Cortex of kidney (tissue), 1 donor: ENCODE measurements at places on chromosomes 12 and 14.

- DNase-seq, result no peak
Observed at GRCh38 chr14:101464310-101464983, 96.8 kb upstream of the DIO3 start.

GRCh38 chr12:132429946-132430643 lies 59.9 kb upstream of the FBRSL1 start:
- no peak for DNase-seq

- DNase-seq, result no peak
Observed at GRCh38 chr14:33699300-33699983, 251.4 kb downstream of the EGLN3 start.

GRCh38 chr12:47004634-47005033 lies 74.8 kb upstream of the PCED1B start:
- no peak for DNase-seq
